Occipital lobe (tissue), 3 donors: ENCODE measurements at places on chromosomes 1 and 21.

DNA sequence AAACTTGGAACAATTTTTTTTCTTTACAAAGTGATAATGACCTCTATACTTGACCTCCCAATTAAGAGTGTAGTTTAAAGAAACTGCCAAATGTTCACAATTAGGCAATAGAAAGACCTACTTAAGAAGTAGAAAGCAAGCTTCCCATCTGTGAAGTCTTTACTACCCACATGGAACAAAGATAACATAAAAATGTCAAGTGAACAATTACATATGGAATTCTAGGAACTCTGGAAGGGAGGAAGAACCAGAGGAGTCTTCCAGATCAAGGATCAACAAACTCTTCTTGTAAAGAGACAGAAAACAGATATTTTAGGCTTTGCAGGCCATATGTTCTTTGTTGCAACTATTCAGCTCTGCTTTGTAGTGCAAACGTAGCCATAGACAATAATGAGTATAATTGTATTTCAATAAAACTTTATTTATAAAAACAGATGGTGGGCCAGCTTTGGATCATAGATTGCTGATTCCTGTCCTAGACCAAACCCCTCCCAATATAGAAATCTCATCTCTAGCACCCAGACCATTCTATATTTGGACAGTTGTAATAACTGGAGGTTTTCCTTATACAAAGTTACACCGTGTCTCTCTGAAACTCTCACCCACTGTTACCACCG lies 68.4 kb upstream of the MAGI3 start:
- DNase-seq: no peak

- DNase-seq: no peak
Observed at GRCh38 chr1:155278689-155279160, 1.5 kb downstream of the HCN3 start.

DNA sequence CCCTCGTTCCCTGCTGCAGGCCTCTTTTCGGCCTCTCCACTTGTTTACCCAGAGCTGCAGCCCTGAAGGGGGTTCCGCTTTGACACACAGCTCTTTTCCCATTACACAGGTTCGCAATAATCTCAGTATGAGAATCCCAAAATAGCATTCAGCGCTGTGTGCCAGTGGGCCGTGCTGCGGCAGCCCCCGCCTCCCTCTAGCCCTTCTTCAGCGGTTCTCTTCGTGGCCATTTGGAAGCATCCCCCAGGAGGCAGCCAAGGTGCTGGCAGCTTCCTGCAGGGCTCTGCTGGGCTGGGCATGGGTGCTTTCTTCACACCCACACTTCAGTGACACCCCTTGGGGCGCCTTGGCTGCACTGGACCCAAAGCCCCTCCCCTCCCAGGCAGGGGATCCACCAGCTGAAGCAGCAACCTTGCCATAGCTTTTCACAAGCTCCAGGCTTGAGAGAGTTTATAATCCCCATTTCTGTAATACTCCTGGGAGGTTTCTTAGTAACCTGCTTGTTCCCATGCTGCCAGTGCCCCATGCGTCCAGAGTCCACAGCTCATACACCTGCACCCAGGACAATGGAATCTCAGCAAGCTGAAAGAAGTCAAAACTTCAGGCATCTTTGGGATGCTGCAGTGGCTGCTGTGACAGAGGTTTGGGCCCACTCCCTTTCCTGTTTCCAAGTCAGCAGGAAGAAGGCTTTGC lies 8.1 kb downstream of the NCF2 start:
- no peak for DNase-seq

- DNase-seq: no peak
Observed at GRCh38 chr1:43199093-43199726, 27.1 kb downstream of the CFAP57 start.

DNA sequence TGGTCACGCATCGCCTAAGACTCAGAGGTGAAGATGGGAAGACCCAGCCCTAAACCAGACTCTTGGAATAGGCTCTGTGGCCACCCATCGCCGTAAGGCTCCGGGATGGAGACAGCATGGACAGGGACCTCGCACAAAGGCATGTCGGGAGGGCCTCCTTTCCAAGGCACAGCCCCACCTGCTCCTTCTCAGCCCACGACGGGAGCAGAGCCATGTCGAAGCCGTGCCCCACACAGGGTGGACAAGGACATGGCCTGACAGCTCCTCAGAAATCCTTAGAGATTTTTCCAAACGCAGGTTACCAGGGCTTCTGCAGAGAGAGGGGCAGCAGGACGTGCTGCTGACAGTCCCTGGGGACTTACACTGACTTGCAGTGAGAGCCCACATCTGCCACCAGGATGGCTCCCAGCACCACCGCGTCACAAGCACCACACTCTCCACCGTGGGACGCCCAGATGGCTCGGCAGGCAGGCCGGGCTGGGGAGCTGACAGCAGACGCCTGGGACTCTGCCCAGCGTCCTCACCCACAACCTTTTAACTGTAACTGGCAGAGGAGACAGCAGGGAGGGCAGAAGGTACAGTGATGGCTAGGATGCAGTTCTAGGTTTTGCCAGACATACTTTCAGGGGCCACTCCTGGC lies 12.0 kb downstream of the SSU72 start:
- DNase-seq: no peak

DNA sequence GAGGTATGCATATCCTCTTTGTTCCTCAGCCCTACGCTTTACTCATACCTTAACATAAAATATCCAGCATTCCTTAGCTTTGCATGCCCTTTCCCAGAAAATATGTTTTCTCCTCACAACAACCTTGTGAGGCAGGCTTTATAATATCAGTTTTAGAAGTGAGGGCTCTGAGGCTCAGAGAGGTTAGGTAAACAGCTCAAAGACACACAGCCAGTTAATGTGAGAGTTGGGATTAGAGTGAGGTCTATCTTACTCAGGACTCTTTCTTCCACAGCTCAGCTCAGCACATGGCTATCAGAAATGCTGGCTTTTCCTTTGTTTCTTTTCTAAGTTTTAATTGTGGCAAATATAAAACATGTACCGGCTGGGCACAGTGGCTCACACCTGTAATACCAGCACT lies 27.9 kb downstream of the CSF1 start:
- DNase-seq: no peak

DNA sequence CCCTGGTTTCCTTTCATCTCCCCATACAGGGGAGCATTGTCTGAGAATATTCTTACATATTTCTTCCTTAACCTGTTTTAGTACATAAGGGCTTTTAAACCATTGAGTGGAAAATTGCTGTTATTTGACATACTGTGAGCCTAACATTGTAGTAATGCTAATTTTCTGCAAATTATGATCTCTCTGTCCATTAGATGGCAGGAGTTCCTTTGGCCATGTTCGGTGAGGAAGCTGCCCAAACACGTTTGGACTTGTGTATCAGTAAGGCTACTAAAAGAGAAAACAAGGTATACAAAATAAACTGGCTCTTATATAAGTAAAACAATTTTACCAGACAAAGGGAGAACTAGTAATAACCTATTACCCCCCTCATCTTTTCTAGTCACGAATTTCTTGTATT lies 29.2 kb downstream of the CDC7 start:
- DNase-seq: no peak

GRCh38 chr21:34915364-34915841 lies 133.7 kb downstream of the RUNX1 start:
- no peak for DNase-seq

- DNase-seq: no peak
Observed at GRCh38 chr1:116855773-116856201, 53.9 kb upstream of the PTGFRN start.
